ENCODE measurements at places on chromosomes 6 and 20.

GRCh38 chr6:158703837-158704822 lies 54.3 kb downstream of the SYTL3 start:
- peak; percentile 52 for DNase-seq

DNA sequence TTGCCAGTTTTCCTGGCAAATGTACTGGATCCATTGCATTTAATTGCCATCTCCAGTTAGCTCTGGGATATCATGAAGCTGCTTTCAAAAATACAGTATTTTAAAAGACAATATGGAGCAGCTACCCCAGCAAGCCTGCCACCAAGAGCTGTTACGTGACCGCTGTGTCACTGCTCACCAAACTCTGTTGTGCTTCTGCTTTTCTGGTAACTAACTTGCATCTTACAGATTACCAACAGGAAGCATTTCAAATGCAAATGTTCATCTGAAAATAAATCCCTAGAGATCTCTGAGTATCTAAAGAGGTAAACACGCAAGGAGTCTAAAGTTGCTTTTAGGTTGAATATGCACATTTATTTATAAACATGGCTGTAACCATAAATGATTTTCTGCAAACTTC lies 1008.3 kb downstream of the KIF16B start:
- no peak for DNase-seq

GRCh38 chr6:35719830-35720733 lies 16.8 kb upstream of the ARMC12 start:
- no peak for DNase-seq

DNA sequence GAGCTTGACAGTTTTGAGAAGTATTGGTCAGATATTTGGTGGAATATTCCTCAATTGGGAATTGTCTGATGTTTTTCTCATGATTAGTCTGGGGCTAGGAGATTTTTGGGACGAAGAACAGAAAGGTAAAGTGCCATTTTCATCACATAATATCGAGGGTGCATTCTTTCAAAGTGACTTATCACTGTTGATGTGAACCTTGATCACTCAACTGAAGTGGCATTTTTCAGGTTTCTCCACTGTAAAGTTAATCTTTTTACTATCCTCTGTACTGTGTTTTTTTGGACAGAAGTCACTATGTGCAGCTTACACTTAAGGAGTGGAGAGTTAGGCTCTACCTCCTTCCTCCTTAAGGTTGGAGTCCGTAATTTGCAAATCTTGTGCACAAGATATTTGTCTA lies 39.2 kb downstream of the PTCHD4 start:
- no peak for DNase-seq

DNA sequence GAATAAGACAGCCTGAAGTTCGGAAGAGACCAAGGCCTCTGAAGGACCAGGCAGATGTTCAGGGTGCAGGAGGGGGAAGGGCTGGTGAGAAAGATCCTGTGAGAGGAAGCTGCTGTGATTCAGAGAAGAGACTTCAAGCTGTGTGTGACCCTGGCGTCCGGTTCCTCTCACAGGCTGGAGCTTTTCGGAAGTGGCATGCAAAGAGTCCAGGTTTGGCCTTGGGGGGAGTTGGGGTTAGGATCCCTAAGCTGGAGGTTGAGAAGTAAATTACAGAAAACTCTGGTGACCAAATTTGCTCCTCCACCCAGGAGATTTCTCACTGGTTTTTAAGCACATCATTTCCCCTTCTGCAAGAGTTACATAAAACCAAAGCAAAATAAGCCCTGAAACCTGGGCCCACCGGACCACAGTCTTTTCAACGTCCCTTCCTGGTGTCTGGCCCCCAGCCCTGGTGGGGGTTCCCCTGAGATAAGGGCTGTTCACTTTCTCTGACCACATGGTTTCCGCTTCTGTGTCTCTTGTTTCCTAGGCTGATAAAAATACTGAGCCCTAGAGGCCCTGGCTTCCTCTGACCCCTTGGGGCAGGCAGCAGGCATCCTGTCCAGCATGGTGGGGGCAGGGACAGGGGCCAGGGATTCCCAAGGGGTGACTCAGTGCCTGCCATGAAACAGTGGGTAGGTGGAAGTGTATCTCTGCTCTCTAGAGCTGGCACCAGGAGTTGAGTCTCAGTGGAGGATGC lies 12.0 kb upstream of the LTA start:
- no peak for DNase-seq

GRCh38 chr20:38224531-38224930 lies 36.0 kb downstream of the KIAA1755 start:
- DNase-seq: no peak

GRCh38 chr6:132084811-132085509 lies 133.8 kb upstream of the CCN2 start:
- DNase-seq: no peak

Measured in NCI-H2081 (cell line).